ENCODE measurements at places on chromosomes 11 and 22. TPM values are rescaled to one million over a fixed set of nuclear protein-coding genes. Genes with fewer than 3 reads are reported as not detected.

- DNase-seq = no peak
- H3K27ac ChIP-seq = no peak overlapping the region
- H3K4me3 ChIP-seq = no peak overlapping the region
- H3K27me3 ChIP-seq = no peaks in the 10 kb centered on the region
These were observed 386.7 kb downstream of the TBC1D22A start for GRCh38 chr22:47148956-47149728.

GRCh38 chr11:13260963-13261588 is 16.5 kb upstream of the BMAL1 start:
- H3K27ac ChIP-seq = no peak overlapping the region
- H3K4me1 ChIP-seq = no peaks in the 10 kb centered on the region
- no peak overlapping the region for H3K4me3 ChIP-seq
- H3K36me3 ChIP-seq = no peaks in the 10 kb centered on the region
- no peak for DNase-seq

DNA sequence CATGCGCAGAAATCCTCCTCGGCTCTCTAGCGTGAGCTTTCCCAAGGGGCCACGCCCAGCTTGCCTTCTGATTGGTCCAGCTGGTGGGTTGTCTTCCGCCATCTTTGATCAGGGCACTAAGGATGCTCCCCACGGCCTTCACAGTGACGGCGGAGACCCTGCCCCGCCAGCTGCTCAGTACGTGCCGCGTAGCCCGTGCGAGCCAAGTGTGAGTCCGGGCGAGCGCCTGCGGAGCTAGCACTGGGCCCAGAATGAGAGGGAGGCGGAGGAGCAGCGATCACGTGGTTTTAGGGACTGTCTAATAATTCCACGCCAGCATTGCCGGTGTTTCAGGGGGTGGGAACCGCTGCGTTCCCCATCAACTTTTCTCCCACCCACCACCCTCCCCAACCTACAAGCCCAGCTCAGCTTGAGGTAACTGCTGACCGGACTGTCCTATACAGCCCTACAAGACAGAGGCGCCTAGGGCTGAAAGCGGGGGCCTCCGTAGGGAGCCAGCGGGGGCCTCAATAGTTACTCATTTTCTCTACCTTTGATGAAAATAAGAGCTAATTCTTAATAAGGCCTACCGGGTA is 1.5 kb upstream of the MTFP1 start:
- H3K27me3 ChIP-seq = no peaks in the 10 kb centered on the region
- peak overlapping the region; percentile 97 for H3K27ac ChIP-seq
- peaks cover 28% of the 10 kb centered on the region for H3K4me1 ChIP-seq

DNA sequence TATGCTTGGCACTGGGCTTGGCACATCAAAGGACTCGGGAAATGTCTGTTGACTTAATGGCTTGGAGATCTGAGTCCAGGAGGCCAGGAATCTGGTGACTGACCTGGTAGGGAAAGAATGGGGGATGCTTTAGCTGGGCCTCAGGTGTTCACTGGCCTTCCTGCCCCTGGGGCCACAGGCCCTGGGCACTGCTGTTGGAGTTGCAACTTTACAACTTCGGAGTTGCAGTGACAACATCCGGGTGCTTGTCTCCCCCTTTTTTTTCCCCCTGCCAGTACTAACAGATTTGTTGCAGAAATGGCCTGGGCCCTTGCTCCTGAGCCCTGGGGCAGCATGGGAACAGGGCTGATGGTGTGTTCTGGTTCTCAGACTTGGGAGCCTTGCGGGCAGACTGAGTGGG is 23.8 kb downstream of the OSBP2 start:
- no peaks in the 10 kb centered on the region for H3K27me3 ChIP-seq
- no peak for DNase-seq
- H3K4me3 ChIP-seq = no peak overlapping the region

Gene TCN1
- total RNA-seq = not detected

- DNase-seq = no peak
- H3K27me3 ChIP-seq = no peaks in the 10 kb centered on the region
- H3K36me3 ChIP-seq = no peaks in the 10 kb centered on the region
- H3K4me1 ChIP-seq = no peaks in the 10 kb centered on the region
- H3K27ac ChIP-seq = no peak overlapping the region
These were observed 154.2 kb downstream of the LDLRAD3 start for GRCh38 chr11:36098087-36098486.

Gene CCDC34
- total RNA-seq = 1.8 TPM

DNA sequence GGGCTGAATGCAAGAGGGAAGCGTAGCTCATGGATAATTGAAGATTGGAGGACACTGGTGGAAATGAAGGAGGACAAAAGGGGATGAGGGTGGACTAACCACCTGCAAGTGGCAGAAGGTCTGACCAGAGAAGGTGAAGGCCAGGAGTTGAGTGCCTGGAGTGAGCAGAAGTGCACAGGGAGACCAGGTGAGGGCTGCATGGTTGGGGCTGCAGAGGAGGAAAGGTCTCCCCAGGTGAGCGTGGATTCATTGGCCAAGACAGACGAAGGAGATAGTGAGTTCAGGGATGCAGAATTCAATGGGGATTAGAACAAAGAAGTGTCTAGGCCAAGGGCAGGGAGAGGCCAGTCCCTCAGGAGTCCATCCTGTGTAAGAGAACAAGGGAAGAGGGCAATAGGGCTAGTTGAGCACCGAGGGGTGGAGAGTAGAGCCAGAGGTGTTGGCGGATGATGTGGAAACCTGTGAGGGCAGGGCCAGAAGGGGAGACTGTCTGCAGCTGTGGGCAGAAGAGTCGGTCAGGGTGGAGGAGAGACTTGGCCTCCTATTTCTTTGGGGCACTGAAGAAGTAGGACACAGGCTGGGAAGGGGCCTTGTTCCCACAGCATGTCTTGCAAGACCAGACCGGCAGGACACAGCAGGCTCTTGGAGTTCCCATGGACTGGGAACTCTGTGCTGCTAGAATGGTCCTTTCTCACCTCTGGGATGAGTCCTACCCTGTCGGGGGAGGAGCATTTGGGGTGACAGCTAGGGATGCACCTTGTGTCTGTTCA is 6.7 kb downstream of the TRIM29 start:
- DNase-seq = no peak
- H3K27ac ChIP-seq = no peak overlapping the region
- H3K4me1 ChIP-seq = no peaks in the 10 kb centered on the region

- H3K27ac ChIP-seq = no peak overlapping the region
- H3K36me3 ChIP-seq = no peaks in the 10 kb centered on the region
- H3K27me3 ChIP-seq = no peaks in the 10 kb centered on the region
- no peak overlapping the region for H3K4me3 ChIP-seq
- H3K4me1 ChIP-seq = no peaks in the 10 kb centered on the region
These were observed 573.6 kb downstream of the INSC start for GRCh38 chr11:15688351-15688792.

DNA sequence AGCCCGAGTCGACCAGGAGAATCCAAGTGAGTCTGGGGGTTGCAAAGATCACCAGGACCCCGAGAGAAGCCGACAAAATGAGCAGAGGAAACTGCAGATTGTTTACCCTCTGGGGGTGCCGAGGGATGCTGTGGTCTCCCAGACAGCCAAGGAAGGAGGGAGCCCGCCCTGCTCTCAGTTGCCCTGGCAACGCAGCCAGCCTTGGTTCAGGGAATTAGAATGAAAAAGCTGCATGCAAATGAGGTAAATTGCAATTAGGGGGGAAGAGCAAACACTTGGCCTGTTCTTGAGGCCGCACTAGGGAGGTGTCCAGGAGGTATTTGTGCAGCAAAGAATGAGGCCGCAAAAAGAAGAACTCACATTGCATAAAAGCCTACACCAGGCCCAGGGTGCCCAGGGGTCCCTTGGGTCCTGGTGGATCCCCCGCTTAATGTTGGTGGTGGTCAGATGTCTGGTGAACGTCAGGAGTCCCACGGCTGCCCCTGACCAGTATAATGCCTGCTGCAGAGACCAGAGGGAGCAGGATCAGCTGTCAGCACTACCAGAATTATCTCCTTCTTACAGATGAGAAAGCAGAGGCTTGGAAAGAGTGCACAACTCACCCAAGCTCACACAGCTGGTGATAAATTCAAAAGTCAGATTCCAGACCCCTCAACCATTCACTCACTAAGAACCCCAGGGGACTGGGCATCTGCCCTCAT is 40.3 kb upstream of the ATXN10 start:
- H3K27me3 ChIP-seq = peaks cover 4% of the 10 kb centered on the region
- no peak overlapping the region for H3K4me3 ChIP-seq
- no peaks in the 10 kb centered on the region for H3K36me3 ChIP-seq
- H3K4me1 ChIP-seq = no peaks in the 10 kb centered on the region
- DNase-seq = no peak
- H3K27ac ChIP-seq = no peak overlapping the region

- H3K27me3 ChIP-seq = no peaks in the 10 kb centered on the region
- no peak overlapping the region for H3K27ac ChIP-seq
- peak; percentile 40 for DNase-seq
- no peak overlapping the region for H3K4me3 ChIP-seq
- H3K36me3 ChIP-seq = no peaks in the 10 kb centered on the region
These were observed 9.2 kb upstream of the GAS2 start for GRCh38 chr11:22657101-22657694.

- no peaks in the 10 kb centered on the region for H3K4me1 ChIP-seq
- no peaks in the 10 kb centered on the region for H3K36me3 ChIP-seq
- no peak overlapping the region for H3K27ac ChIP-seq
- DNase-seq = no peak
- H3K4me3 ChIP-seq = no peak overlapping the region
These were observed 170.8 kb downstream of the DDX10 start for GRCh38 chr11:108835624-108836023.

- H3K27ac ChIP-seq = no peak overlapping the region
- H3K27me3 ChIP-seq = no peaks in the 10 kb centered on the region
- no peaks in the 10 kb centered on the region for H3K4me1 ChIP-seq
- no peaks in the 10 kb centered on the region for H3K36me3 ChIP-seq
- no peak overlapping the region for H3K4me3 ChIP-seq
These were observed 337.2 kb upstream of the B3GAT1 start for GRCh38 chr11:134749040-134749839.

DNA sequence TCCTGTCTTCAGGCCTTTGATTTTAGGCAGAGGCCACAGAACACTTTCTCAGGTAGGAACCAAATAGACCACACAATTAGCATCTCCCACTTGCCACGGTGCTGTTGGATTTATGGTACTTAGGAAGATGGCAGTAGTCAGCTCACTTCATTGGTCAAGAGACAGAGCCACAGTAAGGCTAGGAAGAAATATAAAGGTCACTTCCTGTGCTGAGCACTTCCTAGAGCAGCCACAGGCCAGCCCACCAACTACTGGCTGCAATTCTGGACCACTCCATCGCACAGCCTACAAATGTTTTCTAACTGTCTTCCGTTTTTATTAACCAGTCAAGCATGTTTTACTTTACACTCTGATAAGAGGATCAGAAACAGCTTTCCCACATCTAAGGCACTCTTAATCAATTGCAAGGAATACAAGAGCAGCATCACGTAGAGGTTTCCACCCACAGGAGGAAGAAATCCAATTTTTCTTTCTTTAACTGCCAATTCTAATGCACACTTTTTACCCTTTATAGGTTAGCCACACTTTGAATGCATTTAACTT is 54.7 kb downstream of the ABTB2 start:
- H3K4me1 ChIP-seq = no peaks in the 10 kb centered on the region
- H3K4me3 ChIP-seq = no peak overlapping the region
- no peak overlapping the region for H3K27ac ChIP-seq
- H3K27me3 ChIP-seq = no peaks in the 10 kb centered on the region

GRCh38 chr22:40597526-40598430 is 38.7 kb downstream of the MRTFA start:
- no peak overlapping the region for H3K4me3 ChIP-seq
- H3K27me3 ChIP-seq = no peaks in the 10 kb centered on the region
- no peaks in the 10 kb centered on the region for H3K4me1 ChIP-seq
- no peak for DNase-seq
- H3K27ac ChIP-seq = no peak overlapping the region

DNA sequence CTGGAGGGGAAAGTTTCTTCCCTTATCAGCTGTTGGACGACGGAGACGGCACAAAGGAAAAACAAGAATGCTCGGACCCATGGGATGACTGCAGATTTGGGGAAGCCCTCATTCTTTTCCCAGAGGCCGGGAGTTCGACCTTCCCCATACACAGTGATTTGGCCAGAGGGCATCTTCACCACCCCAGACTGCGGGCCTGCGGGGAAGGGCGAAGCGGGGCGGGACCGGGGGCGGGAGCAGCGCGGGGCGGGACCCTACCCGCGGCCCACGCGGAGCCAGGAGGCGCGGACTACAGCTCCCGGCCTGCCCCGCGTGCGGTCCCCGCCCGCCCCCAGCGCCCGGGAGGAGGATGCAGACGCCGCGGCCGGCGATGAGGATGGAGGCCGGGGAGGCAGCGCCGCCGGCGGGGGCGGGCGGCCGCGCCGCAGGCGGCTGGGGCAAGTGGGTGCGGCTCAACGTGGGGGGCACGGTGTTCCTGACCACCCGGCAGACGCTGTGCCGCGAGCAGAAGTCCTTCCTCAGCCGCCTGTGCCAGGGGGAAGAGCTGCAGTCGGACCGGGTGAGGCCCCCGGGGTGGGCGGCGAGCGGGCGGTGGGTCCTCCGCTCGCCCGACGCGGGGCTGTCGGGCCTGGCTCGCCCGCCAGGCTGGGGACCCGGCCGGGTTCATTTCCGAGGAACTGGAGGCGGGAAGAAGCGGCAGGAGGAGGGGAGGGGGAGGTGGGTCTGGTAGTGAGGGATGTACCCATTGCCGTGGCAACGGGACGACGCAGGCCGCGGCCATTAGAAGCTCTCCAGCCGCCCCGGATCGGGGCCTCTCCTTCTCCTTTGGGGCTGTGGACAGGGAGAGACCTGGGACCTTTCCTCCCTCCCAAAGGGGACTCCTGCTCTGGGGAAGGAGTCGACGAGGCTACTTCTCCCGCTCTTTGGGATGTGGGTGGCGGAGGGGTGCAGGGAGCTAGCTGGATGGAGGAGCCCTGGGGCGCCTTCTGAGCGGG is at the start of gene KCTD17:
KCTD17 (plus strand) TSS at position 352 of the 995 bp plus-strand sequence; CDS start at position 371, 19 bp downstream.
- DNase-seq = peak; percentile 72
- H3K4me3 ChIP-seq = peak within 1 kb of the TSS; percentile 74
- no peaks in the 10 kb centered on the region for H3K36me3 ChIP-seq

- peaks cover 12% of the 10 kb centered on the region for H3K36me3 ChIP-seq
- no peaks in the 10 kb centered on the region for H3K27me3 ChIP-seq
- peaks cover 8% of the 10 kb centered on the region for H3K4me1 ChIP-seq
- no peak overlapping the region for H3K4me3 ChIP-seq
These were observed 29.1 kb downstream of the BRD1 start for GRCh38 chr22:49798486-49799151.

Gene GPHA2
- total RNA-seq = not detected

GRCh38 chr22:27867085-27867952 is 51.7 kb downstream of the PITPNB start:
- H3K27ac ChIP-seq = no peak overlapping the region
- H3K4me3 ChIP-seq = no peak overlapping the region
- no peak for DNase-seq
- H3K4me1 ChIP-seq = no peaks in the 10 kb centered on the region
- H3K27me3 ChIP-seq = no peaks in the 10 kb centered on the region

GRCh38 chr22:40789131-40789530 is 30.0 kb downstream of the SLC25A17 start:
- no peak overlapping the region for H3K4me3 ChIP-seq
- H3K4me1 ChIP-seq = no peaks in the 10 kb centered on the region
- no peak overlapping the region for H3K27ac ChIP-seq
- no peak for DNase-seq
- peaks cover 24% of the 10 kb centered on the region for H3K36me3 ChIP-seq

DNA sequence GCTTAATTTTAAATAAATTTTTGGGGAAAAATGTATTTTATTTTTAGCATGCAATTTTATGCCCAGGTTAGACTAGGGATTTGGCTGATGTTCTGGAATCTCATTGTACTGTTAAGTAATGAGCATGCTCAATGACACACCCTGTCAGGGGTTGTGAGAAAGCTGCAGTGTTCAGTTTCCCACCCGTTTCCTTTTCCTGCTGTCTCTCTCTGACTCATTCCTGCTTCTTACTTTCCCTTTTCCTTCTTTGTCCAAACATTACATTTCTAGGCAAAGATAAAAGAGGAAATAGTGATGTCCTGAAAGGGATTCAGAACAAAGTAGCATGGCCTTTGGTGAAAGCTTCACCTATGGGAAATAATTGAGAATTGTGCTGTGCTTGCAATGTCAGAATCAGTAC is 22.7 kb downstream of the OOSP3 start:
- no peak overlapping the region for H3K4me3 ChIP-seq
- no peaks in the 10 kb centered on the region for H3K27me3 ChIP-seq
- DNase-seq = no peak
- H3K36me3 ChIP-seq = no peaks in the 10 kb centered on the region
- no peak overlapping the region for H3K27ac ChIP-seq
